A549 treated with GW870086 at 1 μM for 4 hours (cell line): ENCODE measurements at places on chromosomes 12 and 14. TPM values are rescaled to one million over a fixed set of nuclear protein-coding genes. Genes with fewer than 3 reads are reported as not detected.

PTPRQ gene
- 0.01 to 0.02 TPM in 2 of 5 replicates, not detected in the others for total RNA-seq

EML1 gene
- total RNA-seq = 30.1 to 39.6 TPM (median 37.3 TPM) in 5 replicates

PCED1B gene
- total RNA-seq = 21.5 to 24.1 TPM (median 23.5 TPM) in 5 replicates

SIX4 gene
- total RNA-seq = 1.3 to 3.6 TPM (median 2.9 TPM) in 5 replicates

DBX2 gene
- total RNA-seq = not detected in 5 replicates

TPPP2 gene
- not detected in 5 replicates for total RNA-seq

PKP2 gene
- total RNA-seq = 4.9 to 6.1 TPM (median 5.8 TPM) in 5 replicates

ENDOU gene
- total RNA-seq = not detected in 5 replicates

GCN1 gene
- total RNA-seq = 46.8 to 62.0 TPM (median 57.0 TPM) in 5 replicates

B3GNT4 gene
- 0.55 to 2.5 TPM (median 0.96 TPM) in 5 replicates for total RNA-seq

TRPV4 gene
- total RNA-seq = 0.09 to 0.15 TPM (median 0.11 TPM) in 4 of 5 replicates, not detected in the other

TEX52 gene
- not detected in 5 replicates for total RNA-seq

NELL2 gene
- 0.06 to 0.21 TPM (median 0.08 TPM) in 3 of 5 replicates, not detected in the others for total RNA-seq

TMCC3 gene
- total RNA-seq = 0.88 to 1.8 TPM (median 1.2 TPM) in 5 replicates

CD63 gene
- total RNA-seq = 622 to 709 TPM (median 693 TPM) in 5 replicates

NPFF gene
- total RNA-seq = 0.85 TPM in 1 of 5 replicates, not detected in the others

MYF5 gene
- not detected in 5 replicates for total RNA-seq

ZFHX2 gene
- total RNA-seq = 0.63 to 1.4 TPM (median 0.75 TPM) in 5 replicates

MAP1LC3B2 gene
- total RNA-seq = 1.3 to 1.6 TPM (median 1.3 TPM) in 5 replicates

ANKRD33 gene
- not detected in 5 replicates for total RNA-seq

TMEM121 gene
- 4.6 to 8.8 TPM (median 8.2 TPM) in 5 replicates for total RNA-seq

HOXC4 gene
- 1.9 to 3.5 TPM (median 3.5 TPM) in 5 replicates for total RNA-seq

USP30 gene
- total RNA-seq = 6.3 to 10.1 TPM (median 8.6 TPM) in 5 replicates

CATSPERB gene
- not detected in 5 replicates for total RNA-seq

IL23A gene
- 0.21 to 0.70 TPM (median 0.49 TPM) in 4 of 5 replicates, not detected in the other for total RNA-seq

ARHGAP9 gene
- total RNA-seq = 0.24 to 0.94 TPM (median 0.82 TPM) in 5 replicates

TMEM52B gene
- 0.08 to 0.64 TPM (median 0.16 TPM) in 4 of 5 replicates, not detected in the other for total RNA-seq

KCNA5 gene
- 0.05 TPM in 1 of 5 replicates, not detected in the others for total RNA-seq

ZNF385A gene
- 16.3 to 23.1 TPM (median 22.3 TPM) in 5 replicates for total RNA-seq

RPL10L gene
- total RNA-seq = not detected in 5 replicates

RPGRIP1 gene
- total RNA-seq = 0.06 to 0.30 TPM (median 0.20 TPM) in 5 replicates

PPP1R3E gene
- total RNA-seq = 2.9 to 4.4 TPM (median 3.4 TPM) in 5 replicates

KITLG gene
- 10.4 to 14.8 TPM (median 13.4 TPM) in 5 replicates for total RNA-seq

RASAL1 gene
- total RNA-seq = 0.24 to 0.85 TPM (median 0.30 TPM) in 5 replicates

GALNT8 gene
- not detected in 5 replicates for total RNA-seq

KCNK10 gene
- total RNA-seq = not detected in 5 replicates

KIAA0586 gene
- total RNA-seq = 6.0 to 10.6 TPM (median 9.2 TPM) in 5 replicates

B4GALNT3 gene
- 0.54 to 1.1 TPM (median 0.59 TPM) in 5 replicates for total RNA-seq

PMCH gene
- not detected in 5 replicates for total RNA-seq

TRIP11 gene
- total RNA-seq = 5.4 to 12.0 TPM (median 8.9 TPM) in 5 replicates

KRT78 gene
- 0.06 to 0.25 TPM in 2 of 5 replicates, not detected in the others for total RNA-seq

ERP27 gene
- not detected in 5 replicates for total RNA-seq

CD163L1 gene
- total RNA-seq = 0.17 to 0.74 TPM (median 0.33 TPM) in 5 replicates

VPS29 gene
- total RNA-seq = 129 to 161 TPM (median 154 TPM) in 5 replicates

DAO gene
- not detected in 5 replicates for total RNA-seq

C14orf132 gene
- 4.2 to 7.2 TPM (median 5.9 TPM) in 5 replicates for total RNA-seq

DTD2 gene
- total RNA-seq = 13.1 to 19.3 TPM (median 15.4 TPM) in 5 replicates

NYNRIN gene
- 0.25 to 0.34 TPM (median 0.26 TPM) in 5 replicates for total RNA-seq

CCDC196 gene
- total RNA-seq = not detected in 5 replicates

MYO1H gene
- total RNA-seq = not detected in 5 replicates

DACT1 gene
- 0.44 to 0.73 TPM (median 0.48 TPM) in 5 replicates for total RNA-seq

OTX2 gene
- total RNA-seq = not detected in 5 replicates

SLC4A8 gene
- total RNA-seq = 0.67 to 2.7 TPM (median 1.3 TPM) in 5 replicates

EIF2S3B gene
- total RNA-seq = 0.29 to 0.82 TPM (median 0.59 TPM) in 5 replicates

NEUROD4 gene
- total RNA-seq = not detected in 5 replicates

BCL2L2 gene
- 14.6 to 20.4 TPM (median 18.5 TPM) in 5 replicates for total RNA-seq

GATC gene
- total RNA-seq = 20.5 to 26.5 TPM (median 24.6 TPM) in 5 replicates

PSMC1 gene
- total RNA-seq = 220 to 327 TPM (median 226 TPM) in 5 replicates

CDCA4 gene
- total RNA-seq = 42.2 to 52.9 TPM (median 49.5 TPM) in 5 replicates

LMO3 gene
- 0.03 TPM in 1 of 5 replicates, not detected in the others for total RNA-seq
